Uterus (tissue), 4 donors: ENCODE measurements at places on chromosomes 12 and 14.
A peak's percentile ranks its signal among the peaks of the same experiment; 100 is the strongest.

GRCh38 chr14:60323199-60323896, 74.3 kb downstream of the PPM1A start:
- DNase-seq, result no peak
- no peaks in the 10 kb centered on the region for H3K27me3 ChIP-seq
- H3K4me1 ChIP-seq, result no peaks in the 10 kb centered on the region
- no peaks in the 10 kb centered on the region for H3K36me3 ChIP-seq

GRCh38 chr14:51261151-51261550, 21.1 kb downstream of the TMX1 start:
- no peaks in the 10 kb centered on the region for H3K4me1 ChIP-seq
- no peak overlapping the region for H3K4me3 ChIP-seq
- DNase-seq, result no peak
- H3K27me3 ChIP-seq, result no peaks in the 10 kb centered on the region
- no peaks in the 10 kb centered on the region for H3K36me3 ChIP-seq

- no peaks in the 10 kb centered on the region for H3K4me1 ChIP-seq
- no peak overlapping the region for H3K27ac ChIP-seq
- no peaks in the 10 kb centered on the region for H3K36me3 ChIP-seq
- no peak overlapping the region for H3K4me3 ChIP-seq
- no peak for DNase-seq
These were observed 47.4 kb downstream of the ARL6IP4 start for GRCh38 chr12:123027726-123028445.

DNA sequence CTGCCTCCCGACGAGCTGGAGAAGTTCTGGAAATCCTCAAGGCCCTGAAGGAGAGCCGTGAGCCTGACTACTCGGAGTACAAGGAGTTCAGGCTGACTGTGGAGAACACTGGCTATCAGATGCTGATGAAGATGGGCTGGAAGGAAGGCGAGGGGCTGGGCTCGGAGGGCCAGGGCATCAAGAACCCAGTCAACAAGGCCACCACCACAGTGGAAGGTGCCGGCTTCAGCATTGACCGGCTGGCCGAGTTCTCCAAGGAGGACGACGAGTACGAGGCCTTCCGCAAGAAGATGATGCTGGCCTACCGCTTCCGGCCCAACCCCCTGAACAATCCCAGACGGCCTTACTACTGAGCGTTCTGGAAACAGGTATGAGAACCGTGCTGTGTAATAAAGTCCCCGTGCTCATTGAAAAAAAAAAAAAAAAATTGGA, 366.1 kb upstream of the ATXN7L3B start:
- H3K36me3 ChIP-seq, result no peaks in the 10 kb centered on the region
- no peak for DNase-seq
- no peaks in the 10 kb centered on the region for H3K27me3 ChIP-seq
- no peaks in the 10 kb centered on the region for H3K4me1 ChIP-seq

DNA sequence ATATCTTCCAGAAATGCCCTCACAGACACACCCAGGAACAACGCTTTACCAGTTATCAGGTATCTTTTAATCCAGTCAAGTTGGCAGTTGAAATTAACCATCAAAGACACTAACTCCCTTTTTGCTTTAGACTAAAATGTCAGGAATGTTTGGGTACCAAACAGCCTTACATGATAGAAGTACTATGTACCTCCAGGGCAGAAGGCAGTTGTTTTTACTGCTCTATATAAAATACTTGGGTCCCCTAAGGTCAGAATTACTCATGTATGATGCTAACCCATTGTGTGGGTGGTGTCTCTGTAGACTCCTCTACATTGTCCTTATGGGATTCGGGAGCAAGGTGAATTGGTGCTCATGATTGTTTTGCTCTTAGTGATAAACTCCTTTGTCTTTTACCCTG, 492.5 kb upstream of the FLRT2 start:
- H3K4me3 ChIP-seq, result no peak overlapping the region
- H3K36me3 ChIP-seq, result no peaks in the 10 kb centered on the region
- no peak overlapping the region for H3K27ac ChIP-seq
- H3K4me1 ChIP-seq, result no peaks in the 10 kb centered on the region
- DNase-seq, result no peak
- H3K27me3 ChIP-seq, result no peaks in the 10 kb centered on the region

- H3K4me3 ChIP-seq, result peak overlapping the region; percentile 91
- no peak for DNase-seq
- peaks cover 7% of the 10 kb centered on the region for H3K4me1 ChIP-seq
- no peaks in the 10 kb centered on the region for H3K36me3 ChIP-seq
- H3K27me3 ChIP-seq, result no peaks in the 10 kb centered on the region
These were observed 421 bp downstream of the FCF1 start for GRCh38 chr14:74713395-74713735.

DNA sequence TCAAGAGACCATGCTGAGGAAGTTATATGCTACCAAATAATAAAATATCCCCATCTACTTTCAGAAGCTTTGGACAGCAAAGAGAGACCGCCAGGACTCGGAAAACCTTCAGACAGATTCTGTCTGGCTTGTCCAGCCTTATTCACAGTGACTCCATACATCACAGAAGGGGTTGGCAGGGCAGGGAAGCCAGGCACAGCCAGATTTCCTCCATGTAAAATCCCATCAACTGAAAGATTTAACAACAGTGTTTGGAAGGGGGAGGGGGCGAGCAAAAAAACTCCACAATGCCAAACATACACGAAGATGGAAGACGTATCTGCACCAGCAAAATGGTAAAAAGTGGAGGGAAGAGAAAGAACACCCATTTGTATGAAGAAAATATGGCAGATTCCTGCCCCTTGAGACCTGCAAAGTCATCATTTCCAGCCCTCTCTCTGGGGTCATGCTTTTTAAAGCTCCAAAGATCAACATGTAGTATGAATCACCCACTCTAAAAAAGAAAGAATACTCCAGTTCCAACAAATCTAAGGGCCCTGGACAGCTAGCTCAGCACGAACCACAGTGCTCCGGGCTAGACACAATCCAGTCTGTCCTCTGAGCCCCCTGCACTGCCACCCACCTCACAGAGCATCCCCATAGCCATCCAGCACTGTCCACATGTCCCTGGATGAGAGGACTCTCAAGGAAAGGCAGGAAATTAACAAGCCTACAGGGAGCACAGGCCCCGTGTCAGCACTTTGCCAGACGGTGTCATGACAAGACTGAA, 116.4 kb downstream of the DICER1 start:
- H3K27ac ChIP-seq, result no peak overlapping the region
- no peaks in the 10 kb centered on the region for H3K4me1 ChIP-seq
- H3K27me3 ChIP-seq, result no peaks in the 10 kb centered on the region
- H3K4me3 ChIP-seq, result no peak overlapping the region
- DNase-seq, result peak; percentile 2
- no peaks in the 10 kb centered on the region for H3K36me3 ChIP-seq

- H3K36me3 ChIP-seq, result no peaks in the 10 kb centered on the region
- no peak overlapping the region for H3K4me3 ChIP-seq
- no peak for DNase-seq
- no peaks in the 10 kb centered on the region for H3K27me3 ChIP-seq
- no peak overlapping the region for H3K27ac ChIP-seq
These were observed 646.9 kb upstream of the TMEM132C start for GRCh38 chr12:127619869-127620734.

DNA sequence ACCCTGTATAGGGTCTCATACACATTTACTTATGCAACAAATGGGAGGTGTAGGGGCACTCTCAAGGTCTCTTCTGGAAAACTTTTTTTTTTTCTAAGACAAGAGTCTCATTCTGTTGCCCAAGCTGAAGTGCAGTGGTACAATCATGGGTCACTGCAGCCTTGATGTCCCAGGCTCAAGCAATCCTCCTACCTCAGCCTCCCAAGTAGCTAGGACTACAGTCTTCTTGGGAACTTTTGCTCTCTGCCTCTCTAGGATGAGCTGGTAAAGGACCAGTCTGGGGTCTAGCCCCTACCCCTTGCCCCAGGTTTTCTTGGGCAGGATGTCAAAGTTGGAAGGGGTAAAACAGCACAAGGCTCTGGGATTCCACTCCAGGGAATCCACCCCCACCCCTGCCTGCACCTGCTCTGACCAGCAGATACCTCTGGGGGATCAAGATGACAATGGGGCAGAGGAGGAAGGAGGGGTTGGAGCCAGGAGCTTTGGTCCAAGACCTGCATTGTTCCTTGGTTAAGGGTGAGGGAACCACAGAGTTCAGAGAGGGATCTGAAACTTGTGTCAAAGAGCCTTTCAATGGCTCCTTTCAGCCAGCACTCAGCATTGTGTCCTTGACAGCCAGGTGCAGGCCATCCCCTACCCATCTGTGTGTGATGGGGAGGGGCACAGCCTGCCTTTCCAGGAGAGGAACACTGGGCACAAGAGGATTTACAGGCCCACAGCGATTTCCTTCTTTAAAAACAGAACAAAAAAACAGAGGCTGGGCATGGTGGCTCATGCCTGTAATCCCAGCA, 12.2 kb downstream of the CTDSP2 start:
- H3K4me3 ChIP-seq, result no peak overlapping the region
- no peaks in the 10 kb centered on the region for H3K36me3 ChIP-seq
- peak overlapping the region; percentile 57 for H3K27ac ChIP-seq
- no peak for DNase-seq

GRCh38 chr14:53539489-53540126, 386.5 kb upstream of the DDHD1 start:
- H3K36me3 ChIP-seq, result no peaks in the 10 kb centered on the region
- H3K27me3 ChIP-seq, result no peaks in the 10 kb centered on the region
- H3K4me3 ChIP-seq, result no peak overlapping the region
- DNase-seq, result peak; percentile 67

DNA sequence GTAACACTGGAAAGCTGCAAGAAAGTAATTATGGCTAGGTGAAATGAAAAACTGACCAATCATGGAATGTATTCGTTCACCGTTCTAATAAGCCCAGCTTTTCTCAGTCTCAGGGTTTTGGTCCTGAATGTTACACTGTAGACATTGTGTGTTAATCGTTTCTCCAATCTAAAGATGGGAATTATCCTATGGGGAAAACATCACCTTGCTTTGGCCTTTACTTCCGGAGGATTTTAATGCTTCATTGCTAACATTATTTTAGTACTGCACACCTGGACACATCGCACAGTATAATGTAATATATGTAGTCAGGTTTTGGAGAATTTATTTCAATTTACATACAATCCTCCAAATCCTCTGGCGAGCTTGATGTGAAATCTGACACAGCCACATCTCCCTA, 1.2 kb upstream of the TRHDE start:
- DNase-seq, result no peak
- H3K4me1 ChIP-seq, result no peaks in the 10 kb centered on the region
- H3K27me3 ChIP-seq, result no peaks in the 10 kb centered on the region

GRCh38 chr12:77907936-77908335, 77.2 kb downstream of the NAV3 start:
- H3K36me3 ChIP-seq, result no peaks in the 10 kb centered on the region
- no peak overlapping the region for H3K27ac ChIP-seq
- DNase-seq, result no peak
- no peak overlapping the region for H3K4me3 ChIP-seq

DNA sequence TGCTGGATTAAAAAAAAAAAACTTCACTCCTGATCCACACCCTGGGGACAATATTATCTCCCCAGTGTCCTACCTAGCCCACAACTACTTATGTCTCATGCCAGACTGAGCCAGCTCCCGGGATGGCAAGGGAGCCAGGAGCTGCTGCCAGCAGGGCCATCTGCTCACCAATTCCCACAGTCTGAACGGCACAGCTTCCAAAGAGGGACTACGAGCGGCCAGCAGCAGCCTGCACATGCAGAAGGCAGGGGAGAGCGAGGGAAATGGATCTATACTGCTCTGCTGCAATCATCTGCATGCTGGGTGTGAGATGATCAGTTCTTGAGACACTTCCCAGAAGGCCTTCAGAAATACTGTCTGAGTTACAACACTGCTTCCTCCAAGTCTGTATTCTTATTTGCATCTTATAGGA, 11.1 kb downstream of the SSH1 start:
- no peak overlapping the region for H3K27ac ChIP-seq
- no peaks in the 10 kb centered on the region for H3K4me1 ChIP-seq
- H3K27me3 ChIP-seq, result no peaks in the 10 kb centered on the region
- no peak overlapping the region for H3K4me3 ChIP-seq
- H3K36me3 ChIP-seq, result no peaks in the 10 kb centered on the region

- no peak for DNase-seq
- no peak overlapping the region for H3K4me3 ChIP-seq
- H3K27ac ChIP-seq, result no peak overlapping the region
- no peaks in the 10 kb centered on the region for H3K36me3 ChIP-seq
These were observed 22.1 kb upstream of the CLEC14A start for GRCh38 chr14:38278035-38278434.

DNA sequence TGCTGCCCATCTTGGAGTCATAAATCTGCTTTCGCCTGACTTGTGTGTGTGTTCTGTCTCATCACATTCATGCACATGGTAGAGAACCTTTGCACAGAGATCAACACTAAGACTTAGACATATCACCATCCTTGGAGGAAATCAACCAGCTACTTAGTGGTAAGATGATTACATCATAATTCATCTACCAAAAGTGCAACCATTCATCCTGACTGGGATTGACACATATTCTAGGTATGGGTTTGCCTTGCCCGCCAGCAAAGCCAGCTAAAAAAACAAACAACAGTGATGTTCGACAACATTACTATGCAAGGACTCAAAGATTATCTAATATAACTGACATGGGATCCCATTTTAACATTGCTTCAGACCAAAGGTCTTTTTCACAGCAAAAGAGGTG, 228.7 kb downstream of the NUAK1 start:
- no peak overlapping the region for H3K4me3 ChIP-seq
- no peaks in the 10 kb centered on the region for H3K4me1 ChIP-seq
- H3K36me3 ChIP-seq, result no peaks in the 10 kb centered on the region
- H3K27me3 ChIP-seq, result no peaks in the 10 kb centered on the region

DNA sequence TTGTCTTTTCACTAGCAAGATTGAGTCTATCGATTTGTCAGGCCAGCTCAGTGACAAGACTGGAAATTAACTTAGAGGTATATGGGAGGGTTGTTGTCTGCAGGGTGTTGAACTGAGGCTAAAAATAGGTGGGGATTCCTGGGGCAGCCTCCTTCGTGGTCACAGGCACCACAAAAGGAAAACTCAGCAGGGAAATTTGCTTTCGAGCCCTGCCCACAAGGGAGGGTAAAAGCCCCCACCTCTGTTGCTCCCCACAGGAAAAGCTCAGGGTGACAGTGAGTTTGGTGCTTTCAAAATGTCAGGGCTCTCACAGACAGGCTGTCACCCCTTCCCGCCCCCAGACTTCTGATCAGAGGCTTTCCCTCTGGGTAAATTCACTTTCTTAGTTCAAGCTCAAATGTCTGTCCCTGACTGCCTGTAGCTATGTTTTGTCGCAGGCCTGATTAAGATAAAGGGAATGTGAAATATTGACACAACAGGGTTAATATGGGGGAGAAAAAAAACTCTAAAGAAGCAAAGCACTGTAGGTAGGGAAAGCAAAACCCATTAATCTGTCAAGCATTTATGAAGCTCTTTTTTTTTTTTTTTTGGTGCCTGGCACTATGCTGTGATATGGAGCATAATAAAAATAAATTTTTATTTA, 11.7 kb upstream of the NFKBIA start:
- no peaks in the 10 kb centered on the region for H3K27me3 ChIP-seq
- H3K27ac ChIP-seq, result no peak overlapping the region
- no peaks in the 10 kb centered on the region for H3K36me3 ChIP-seq
- H3K4me1 ChIP-seq, result no peaks in the 10 kb centered on the region
- no peak overlapping the region for H3K4me3 ChIP-seq
- DNase-seq, result no peak

- peaks cover 4% of the 10 kb centered on the region for H3K4me1 ChIP-seq
- no peak for DNase-seq
- no peaks in the 10 kb centered on the region for H3K27me3 ChIP-seq
- H3K4me3 ChIP-seq, result peak overlapping the region; percentile 32
- H3K27ac ChIP-seq, result peak overlapping the region; percentile 92
- H3K36me3 ChIP-seq, result no peaks in the 10 kb centered on the region
These were observed 216.8 kb downstream of the TTC8 start for GRCh38 chr14:89041257-89041582.
